ENCODE measurements at places on chromosomes 13 and 19.
A peak's percentile ranks its signal among the peaks of the same experiment; 100 is the strongest.

DNA sequence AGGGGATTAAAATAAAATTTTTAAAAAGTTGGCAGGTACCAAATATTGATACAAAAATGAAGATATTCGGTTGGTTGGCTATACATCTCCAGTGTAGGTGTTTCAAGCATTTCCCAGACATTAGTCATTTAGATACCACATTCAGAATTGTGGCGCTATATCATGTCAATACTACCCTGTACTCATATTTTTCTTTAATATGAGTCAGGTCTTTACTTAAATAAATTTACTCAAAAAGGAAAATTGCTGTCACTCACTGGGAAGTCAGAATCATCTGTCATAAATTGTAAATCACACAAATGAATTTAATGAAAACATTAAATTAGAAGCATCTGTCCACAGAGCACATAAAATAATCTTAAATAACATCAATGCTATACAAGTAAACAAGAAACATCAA lies 134.2 kb downstream of the TSHZ3 start:
- no peak for DNase-seq

DNA sequence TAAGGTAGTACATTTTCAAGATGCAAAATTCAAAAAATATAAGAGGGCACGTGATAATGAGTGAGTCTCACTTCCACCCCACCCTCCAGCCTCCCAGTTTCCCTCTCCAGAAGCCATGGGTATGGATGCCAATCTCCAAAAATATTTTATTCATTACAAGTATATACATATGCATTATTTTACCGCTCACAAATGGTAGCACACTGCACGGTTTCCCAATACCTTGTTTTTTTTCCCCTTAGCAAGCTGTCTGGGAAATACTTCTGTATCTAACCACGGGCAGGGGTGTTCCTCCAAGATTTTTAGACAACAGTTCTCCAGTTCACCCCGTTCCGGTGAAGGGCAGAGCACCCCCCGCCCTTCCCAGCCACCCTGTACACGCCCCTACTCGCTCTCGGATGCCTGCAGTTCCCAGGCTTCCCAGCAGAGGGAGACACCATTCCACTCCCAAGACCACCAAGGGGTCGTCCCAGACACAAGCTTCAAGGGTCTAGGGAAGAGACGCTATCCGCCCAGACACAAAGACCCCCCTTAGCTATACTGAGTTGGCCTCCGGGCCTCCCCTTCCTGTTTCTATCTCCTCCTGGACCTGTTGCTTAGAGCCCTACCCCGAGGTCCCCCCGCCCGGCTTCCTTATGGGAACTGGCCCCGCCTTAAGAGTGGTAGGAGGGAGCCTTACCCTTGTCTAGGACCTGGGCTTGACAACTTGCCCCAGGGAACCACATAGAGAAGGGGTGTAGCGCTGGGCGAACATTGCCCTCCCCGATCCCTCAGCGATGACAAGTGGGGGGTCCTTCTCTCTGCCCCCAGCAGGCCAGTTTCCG lies 1.1 kb upstream of the FXYD3 start:
- peak; percentile 34 for DNase-seq

DNA sequence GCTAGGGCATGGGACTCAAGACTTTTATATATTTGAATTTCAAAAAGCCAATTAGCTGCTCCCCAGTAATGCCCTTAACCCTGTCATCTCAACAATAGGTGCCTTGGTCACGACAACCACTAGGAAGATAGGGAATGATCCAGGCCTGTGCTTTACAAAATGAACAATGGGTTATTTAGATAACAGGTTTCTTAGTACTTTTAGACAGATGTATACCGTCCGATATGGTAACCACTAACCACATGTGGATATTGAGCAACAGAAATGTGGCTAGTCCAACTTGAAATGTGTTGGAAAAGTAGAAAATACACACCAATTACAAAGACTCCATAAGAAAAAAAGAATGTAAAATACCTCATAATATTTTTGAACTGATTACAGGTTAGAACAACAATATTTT lies 201.2 kb downstream of the LHFPL6 start:
- DNase-seq: no peak

DNA sequence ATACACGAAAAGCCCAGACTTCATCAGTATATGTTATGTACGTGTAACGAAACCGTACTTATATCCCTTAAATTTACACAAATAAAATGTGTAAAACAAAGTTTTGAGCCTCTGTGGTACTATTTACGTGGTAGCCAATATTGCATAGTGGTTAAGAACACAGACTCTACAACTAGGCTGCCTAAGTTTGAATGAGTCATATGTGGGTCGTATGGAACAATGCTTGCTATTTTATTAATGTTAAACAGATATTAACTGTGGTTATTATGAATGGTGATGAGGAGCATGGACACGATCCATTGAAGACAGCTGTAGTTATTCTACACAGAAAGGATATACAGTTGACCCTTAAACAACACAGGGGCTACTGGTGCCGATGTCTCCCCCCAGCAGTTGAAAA lies 42.5 kb downstream of the DPY19L3 start:
- DNase-seq: no peak

- DNase-seq: no peak
These were observed 36.4 kb downstream of the ZNF582 start for GRCh38 chr19:56356944-56357343.

DNA sequence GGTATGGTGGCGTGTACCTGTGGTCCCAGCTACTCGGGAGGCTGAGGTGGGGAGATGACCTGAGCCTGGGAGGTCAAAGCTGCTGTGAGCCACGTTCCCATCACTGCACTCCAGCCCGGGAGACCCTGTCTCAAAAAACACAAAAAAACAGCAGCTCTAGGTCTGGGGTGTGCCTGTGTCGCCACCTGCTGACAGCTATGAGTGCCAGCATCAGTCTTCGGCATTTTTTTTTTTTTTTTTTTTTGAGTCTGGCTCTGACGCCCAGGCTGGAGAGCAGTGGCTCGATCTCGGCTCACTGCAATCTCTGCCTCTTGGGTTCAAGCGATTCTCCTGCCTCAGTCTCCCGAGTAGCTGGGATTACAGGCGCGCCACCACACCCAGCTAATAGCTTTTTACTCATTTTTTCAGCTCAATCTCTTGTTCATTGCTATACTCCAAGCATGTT lies 10.1 kb downstream of the AP2S1 start:
- DNase-seq: peak; percentile 33

DNA sequence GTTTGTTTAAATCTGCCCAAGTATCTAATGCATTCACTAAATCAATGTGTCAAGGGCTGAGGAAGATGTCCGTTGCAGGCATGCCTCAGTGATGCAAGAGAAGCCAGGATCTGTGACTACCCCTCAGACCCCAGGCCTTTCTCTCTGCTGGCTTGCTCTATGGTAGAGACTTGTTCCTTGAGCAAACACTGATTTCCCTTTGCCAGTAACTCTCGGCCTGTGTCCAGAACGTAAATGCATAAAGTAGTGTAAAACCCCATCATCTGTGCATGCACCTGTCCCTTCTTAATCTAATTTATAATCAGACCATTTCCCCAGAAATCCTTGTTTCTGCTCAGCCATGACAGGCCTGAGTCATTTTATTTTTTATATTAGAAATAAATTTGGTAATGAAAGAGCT lies 28.7 kb upstream of the FRY start:
- DNase-seq: no peak

DNA sequence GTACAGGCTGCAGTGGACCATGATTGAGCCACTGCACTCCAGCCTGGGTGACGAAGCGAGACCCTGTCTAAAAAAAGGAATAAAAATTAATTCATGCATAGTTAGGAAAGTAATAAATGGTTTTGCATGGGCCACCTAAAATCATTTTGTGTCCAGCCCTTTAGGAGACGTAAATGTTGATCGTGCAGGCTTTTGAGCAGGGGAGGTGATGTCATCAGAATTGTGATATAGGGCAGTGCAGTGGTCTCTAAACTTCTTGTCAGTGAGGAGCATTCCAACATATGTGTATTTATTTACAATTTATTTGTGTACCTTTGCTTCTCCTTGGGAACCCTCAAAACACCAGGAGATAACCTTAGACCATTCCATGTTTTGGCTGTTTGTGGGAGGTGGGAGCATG lies 3.0 kb downstream of the SMARCA4 start:
- DNase-seq: no peak

- no peak for DNase-seq
These were observed 8.8 kb upstream of the CACNG6 start for GRCh38 chr19:53982611-53983010.

DNA sequence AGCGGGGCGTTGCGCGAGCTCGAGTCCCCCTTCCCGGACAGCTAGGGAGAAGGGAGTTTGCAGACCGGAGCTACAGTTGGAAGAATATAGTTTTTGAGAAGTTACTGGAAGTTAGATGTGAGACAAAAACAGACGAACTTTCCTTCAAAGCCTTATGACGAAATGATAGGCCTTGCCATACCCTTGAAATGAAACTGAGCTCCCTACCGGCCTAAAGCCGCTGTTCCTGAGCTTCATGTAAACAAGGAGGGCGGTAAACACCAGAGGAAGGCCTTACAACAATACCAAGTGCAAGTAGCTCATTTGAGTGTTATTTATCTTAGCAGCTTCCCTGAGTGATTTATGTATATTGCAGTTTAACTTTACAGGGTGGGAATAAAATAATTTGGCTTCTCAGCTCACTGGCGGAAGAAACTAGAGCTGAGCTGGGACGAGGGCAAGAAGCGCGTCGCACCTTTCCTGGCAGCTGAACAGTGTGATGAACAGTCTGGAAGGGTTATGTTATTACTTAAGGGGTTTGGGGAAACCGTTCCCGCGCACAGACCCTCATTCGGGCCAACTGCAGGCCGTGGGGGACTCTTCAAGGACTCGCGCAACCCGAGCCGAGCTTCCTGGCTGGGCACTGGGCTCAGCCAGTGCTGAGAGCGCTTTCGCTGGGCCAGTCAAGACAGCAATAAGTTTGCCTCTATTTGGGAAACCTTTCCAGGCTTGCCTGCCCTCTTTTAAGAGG lies 111.2 kb downstream of the KCNRG start:
- peak; percentile 3 for DNase-seq

- DNase-seq: no peak
These were observed 15.7 kb upstream of the SCEL start for GRCh38 chr13:77519808-77520207.

DNA sequence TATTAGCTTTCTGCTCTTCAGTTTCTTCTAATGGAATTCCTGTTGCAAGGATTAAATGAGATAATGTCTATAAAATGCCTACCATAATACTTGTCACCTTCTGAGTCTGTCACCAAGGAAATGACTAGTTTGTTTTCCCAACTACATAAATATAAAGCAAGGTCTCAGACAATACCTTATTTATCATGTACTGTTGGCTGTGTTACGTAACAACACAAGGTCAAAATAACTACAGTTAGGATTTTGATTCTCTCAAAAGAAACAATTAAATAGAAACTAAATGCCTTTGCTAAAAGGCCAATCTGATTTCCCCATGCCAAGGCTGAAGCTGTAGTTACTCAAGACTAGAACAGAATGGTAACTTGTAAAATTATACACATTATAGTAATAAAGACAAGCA lies 134.5 kb downstream of the PCDH9 start:
- no peak for DNase-seq

DNA sequence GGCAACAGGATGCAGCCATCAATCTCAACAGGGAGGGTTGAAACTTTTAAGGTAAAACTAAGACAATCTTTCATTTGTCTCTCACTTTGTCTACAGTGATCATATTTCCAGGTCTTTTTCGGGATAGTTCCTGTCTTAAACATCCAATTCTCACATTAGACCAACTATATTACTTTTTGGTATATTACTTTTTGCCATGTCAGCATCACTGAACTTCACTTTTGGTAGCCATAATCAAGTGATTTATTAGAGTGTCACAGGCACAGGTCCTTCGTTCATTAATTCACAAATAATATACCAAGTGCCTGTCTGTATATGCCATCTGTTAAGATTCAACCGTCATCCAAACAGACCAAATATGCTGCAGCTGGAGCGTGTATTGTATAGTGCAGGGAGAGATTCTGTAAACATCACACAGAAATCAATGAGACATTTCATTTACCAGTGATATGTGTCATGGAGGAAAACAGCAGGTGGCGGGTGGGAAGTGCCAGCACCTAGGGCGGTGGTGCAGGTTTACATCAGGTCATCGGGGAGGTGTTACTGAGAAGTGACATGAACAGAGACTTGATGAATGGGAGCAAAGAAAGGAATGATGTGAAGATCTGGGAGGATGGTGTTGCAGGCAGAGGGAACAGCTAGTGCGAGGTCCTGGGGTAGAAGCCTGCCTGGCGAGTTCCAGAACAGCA lies 24.9 kb downstream of the ARHGEF7 start:
- DNase-seq: peak; percentile 94

DNA sequence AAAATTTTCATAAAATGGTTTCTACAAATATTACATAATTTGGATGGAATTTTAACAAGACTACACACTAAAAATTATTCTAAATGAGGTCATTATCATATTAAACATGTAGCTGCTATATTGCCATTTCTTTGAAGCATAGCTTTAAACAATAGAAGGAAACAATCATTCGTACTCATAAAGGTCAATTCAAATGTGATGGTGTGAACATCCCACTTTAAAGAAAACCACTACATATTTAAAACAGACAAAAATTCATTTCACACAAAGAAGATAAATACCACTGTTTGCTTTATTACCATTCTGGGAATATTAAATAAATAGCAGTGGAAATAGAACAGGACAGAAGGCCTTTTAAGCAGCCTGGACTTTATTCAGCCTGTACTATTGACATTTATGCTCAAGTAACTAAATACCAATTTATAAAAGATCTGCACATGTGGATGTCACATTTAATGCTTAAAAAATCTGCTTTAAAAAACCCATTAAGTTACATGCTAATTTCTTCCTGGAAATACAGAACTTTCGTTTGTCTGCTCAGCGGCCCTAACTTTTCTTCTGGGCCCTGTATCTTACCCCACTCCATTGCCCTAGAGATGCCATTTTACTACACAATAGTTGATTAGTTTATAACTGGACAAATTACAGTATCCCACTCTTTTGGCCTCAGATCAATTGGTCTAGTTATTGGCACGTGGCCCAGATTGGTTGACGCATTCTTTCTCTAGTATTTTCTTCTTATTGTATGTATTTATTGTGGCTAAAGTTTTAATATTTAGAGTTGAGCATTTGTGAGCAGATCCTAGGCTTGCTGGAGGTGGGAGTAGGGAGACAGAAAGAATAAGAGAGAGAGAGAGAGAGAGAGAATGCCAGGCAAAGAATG lies 215.1 kb upstream of the SPRY2 start:
- no peak for DNase-seq

- DNase-seq: no peak
These were observed 90.6 kb downstream of the SGCG start for GRCh38 chr13:23271331-23271730.

- DNase-seq: peak; percentile 12
These were observed 611.4 kb downstream of the PCDH9 start for GRCh38 chr13:66618702-66619101.

GRCh38 chr13:31485651-31486051 lies 253.7 kb upstream of the RXFP2 start:
- no peak for DNase-seq

DNA sequence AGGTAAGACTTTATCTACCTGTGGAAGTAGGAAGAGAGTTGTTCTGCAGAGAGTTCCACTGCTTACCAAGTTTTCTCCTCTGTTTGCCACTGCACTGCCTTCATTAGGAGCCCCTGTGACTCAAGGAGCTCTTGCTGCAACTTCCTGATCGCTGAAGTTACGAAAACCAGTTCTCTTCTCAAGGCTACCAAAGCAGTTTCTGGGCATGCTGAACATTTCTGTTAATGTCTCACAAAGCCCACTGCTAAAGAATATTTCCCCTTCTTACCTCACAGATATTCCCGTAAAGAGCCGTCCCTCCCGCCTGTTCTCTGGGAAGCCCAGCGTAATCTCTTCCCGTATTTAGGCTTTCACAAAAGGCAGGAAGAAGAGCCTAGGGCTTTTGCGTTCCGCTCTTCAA lies 82.6 kb upstream of the OXGR1 start:
- no peak for DNase-seq
